ENCODE measurements at places on chromosomes 5 and 9.

GRCh38 chr5:15502208-15502607, 2.2 kb downstream of the FBXL7 start:
- no peak for DNase-seq

DNA sequence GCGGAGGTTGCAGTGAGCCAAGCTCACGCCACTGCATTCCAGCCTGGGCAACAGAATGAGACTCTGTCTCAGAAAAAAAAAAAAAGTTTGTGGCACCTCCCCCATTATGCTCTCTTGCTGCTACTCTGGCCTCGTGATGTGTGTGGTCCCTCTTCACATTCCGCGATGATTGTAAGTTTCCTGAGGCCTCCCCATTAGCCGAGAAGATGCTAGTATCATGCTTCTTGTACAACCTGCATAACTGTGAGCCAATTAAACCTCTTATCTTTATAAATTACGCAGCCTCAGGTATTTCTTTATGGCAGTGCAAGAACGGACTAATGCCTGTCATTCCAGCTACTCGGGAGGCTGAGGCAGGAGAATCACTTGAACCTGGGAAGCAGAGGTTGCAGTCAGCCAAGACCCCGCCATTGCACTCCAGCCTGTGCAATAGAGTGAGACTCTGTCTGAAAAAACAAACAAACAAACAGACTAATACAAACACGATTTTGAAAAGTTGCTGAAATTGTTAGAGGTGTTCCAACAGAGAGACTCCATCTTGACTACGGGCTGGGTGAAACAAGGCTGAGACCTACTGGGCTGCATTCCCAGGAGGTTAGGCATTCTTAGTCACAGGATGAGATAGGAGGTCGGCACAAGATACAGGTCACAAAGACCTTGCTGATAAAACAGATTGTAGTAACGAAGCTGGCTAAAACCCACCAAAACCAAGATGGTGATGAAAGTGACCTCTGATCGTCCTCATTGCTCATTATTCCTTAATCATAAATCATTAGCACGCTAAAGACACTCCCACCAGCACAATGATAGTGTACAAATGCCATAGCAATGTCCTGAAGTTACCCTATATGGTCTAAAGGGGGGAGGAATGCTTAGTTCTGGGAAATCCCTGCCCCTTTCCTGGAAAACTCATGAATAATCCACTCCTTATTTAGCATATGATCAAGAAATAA, 8.3 kb upstream of the AFF4 start:
- DNase-seq: no peak

DNA sequence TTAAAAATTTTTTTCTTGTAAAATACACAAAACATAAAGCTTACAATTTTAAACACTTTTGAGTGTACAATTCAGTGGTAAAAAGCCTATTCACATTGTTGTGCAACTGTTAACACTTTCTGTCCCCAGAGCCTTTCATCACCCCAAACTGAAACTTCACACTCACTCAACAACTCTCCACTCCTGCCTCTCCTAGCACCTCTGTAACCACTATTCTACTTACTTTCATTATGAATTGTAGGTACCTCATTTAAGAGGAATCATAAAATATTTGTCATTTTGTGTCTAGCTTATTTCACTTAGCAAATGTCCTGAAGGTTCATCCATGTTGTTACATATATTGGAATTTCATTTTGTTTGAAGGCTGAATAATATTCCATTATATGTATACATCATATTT, 4.3 kb upstream of the ZNF510 start:
- DNase-seq: no peak

DNA sequence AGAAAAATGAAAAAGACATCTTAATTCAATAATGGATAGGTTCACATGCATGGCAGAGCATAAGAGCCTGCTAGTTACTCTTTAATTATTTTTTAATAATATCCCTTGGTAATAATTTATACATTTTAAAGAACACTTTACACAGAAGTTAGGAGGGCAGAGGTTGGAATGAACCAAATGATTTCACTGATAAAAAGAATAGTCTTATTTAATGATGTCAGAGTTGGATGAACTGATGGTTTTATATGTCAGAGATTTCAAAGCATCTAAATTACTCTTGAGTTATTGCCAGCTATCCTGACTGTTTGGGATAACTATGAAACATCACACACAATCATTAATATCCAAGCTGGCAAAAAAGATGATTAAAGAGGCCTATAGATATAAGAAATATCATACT, 244.8 kb downstream of the CSNK1G3 start:
- no peak for DNase-seq

DNA sequence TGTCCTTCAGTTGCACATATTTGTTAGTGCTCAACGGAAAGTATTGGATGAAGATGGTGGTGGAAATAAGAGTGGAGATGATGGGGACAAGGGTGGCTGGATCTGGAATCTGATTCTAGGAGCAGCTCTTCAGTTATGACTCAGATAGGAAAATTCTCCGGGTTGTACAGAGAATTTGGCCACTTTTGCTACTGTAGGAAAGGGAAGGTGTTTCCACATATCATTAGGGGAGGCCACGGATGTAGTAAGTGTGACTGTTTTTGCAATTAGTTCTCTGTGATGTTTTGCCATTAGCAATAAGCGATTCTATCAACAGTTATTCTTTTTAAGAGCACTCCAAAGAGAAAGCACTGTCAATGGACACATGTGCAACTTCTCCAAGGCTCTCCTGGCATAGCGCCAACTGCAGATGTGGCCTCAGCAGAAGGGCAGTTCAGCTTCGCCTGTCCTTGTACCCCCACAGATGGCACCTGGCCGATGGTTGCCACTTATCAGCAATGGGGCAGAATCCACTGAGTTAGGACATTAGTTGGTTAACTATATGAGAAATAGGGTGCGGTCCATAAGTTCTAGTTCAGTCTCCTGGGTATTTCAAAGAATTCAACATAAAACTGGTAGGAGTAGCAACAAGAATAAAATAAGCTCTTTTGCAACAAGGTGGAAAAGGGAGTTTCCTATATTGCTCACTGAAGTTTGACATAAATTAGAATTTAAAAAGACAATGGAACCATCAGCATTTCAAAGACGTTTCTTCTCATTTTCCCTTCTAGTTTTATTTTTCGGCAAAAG, 96.3 kb downstream of the ARSB start:
- DNase-seq: no peak

DNA sequence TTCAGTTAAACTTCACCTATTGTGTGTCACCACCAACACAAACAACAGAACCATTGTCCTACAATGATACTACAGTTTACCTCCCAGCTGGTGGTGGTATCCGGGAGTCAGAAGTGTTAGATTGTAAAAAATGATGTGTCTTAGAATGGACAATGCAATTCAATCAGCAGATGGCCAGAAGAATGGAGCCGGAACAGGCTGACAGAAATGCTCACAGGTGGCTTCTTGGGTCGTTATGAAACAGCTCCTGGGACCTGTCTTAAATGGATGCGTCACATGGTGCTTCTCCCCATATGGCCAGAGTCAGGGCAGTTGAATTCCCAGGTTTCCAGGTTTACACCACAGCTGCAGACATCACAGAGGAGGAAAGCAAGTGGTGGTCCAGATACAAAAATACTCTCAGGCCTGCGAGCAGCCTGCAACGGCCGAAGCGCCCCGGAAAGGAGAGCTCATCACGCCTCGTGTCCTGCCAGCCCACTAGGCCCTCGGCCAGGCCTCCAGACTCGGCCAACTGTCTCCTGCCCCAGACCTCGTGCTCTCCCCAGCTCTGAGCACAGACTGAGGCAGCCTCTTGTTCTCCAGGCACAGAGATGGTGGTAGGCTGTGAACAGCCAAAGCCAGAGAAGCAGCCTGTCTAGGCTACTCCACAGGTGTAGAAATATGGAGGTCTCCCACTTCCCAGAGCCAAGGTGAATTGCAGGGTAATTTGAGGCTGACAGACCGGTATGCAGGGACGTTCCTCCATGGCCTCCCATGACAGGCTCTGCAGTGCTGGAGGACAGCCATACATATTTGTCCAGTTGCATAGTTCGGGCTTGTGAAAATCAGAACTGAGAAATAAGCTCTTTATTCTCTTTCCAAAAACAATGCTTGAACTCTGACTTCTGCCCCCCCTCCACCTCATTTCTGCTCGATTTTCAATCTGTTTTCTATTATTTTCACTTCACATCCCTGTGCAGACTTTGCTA, 98.5 kb upstream of the SPATA31C2 start:
- DNase-seq: no peak

GRCh38 chr9:16030528-16031185, 477.8 kb downstream of the CCDC171 start:
- no peak for DNase-seq

DNA sequence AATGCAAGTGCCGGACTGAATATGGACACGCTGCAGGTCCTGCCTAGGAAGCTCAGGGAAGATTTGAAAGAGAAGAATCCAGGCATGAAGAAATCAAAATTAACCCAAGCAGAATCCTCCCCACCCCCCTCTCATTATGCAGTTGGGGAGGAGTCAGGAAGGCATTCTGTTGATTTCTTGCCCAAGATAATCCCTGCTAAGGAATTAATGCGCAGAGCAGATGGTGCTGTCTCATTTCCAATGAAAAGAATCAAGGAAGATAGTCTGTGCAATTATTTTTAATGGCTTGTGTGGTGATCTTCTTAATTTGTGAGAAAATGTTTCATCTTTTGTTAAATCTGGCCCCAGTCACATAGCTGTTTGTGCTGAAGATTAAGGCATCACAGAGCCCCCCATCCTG, 145.0 kb downstream of the ZNF462 start:
- no peak for DNase-seq

- no peak for DNase-seq
Observed at GRCh38 chr9:83599071-83599470, 23.9 kb upstream of the IDNK start.

DNA sequence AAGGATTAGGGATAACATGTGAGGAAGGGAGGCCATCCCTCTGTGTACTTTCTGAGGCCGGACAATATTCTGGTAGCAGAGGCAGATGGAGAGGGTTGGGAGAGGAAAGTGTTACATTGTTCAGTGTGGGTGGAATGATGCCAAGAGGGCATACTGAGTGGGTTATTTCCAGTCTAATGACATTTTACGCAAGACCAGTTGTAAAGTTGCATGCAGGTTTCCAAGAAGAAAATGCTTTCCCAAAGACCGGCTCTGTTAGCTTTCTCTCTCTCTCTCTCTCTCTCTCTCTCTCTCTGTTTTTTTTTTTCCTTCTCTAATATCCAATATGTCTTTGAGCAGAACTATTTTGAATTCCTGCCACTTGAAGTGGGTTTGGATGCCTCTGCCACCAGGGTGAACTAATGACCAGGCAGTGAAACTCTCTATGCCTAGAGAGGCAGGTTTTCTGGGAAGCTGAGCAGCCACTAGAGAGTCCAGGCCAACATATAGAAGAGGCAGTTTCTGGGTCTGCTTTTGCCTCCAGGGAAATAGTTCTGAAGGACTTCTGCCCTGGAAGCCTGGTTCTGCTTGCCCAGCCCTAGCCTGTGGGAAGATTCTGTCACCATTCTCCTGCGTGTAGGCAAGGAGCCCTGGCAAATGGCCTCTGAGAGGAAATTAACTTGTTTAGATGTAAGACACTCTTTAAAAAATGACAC, 24.4 kb upstream of the ZNF366 start:
- no peak for DNase-seq

DNA sequence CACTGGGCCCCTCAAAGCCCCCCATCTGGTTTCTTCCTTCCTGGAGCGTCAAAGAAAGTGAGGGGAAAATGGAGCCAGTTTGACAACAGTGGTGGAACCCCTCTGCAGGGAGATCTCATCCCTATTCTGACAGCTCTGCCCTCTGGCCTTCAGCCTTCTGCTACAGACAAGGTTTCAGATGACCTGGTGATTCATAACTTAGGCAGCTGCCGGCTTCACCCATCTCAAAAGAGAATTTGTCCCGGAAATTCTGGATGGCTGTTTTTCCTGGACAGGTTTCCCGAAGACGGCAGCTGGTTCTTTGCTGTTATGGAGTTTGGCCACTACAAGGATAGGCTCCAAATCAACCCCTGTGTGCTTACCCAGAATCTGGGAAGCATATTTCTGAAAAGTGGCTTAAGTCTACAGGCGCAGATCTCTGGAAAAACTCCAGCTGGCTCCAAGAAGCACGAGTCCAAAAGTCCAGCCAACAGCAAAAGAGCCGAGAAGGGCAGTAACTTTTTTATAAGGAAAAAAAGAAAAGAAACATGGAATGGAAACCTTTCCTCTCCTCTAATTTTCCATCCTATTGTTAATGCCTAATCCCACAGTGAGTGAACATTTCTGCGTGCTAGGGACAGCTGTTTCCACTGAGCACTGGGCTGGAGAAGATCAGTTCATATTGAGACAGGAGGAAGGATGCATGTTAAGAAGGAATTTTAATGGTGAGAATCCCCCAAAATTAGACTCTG, 54.5 kb downstream of the ZNF366 start:
- no peak for DNase-seq

- no peak for DNase-seq
Observed at GRCh38 chr9:12863618-12864017, 88.8 kb downstream of the LURAP1L start.

GRCh38 chr5:17398431-17398830, 99.6 kb upstream of the TAF11L2 start:
- DNase-seq: no peak

GRCh38 chr5:132480893-132481595, 9.5 kb downstream of the IRF1 start:
- DNase-seq: no peak

GRCh38 chr9:126700903-126701812, 87.4 kb downstream of the LMX1B start:
- no peak for DNase-seq

- DNase-seq: no peak
Observed at GRCh38 chr5:157718519-157718918, 12.7 kb upstream of the THG1L start.

DNA sequence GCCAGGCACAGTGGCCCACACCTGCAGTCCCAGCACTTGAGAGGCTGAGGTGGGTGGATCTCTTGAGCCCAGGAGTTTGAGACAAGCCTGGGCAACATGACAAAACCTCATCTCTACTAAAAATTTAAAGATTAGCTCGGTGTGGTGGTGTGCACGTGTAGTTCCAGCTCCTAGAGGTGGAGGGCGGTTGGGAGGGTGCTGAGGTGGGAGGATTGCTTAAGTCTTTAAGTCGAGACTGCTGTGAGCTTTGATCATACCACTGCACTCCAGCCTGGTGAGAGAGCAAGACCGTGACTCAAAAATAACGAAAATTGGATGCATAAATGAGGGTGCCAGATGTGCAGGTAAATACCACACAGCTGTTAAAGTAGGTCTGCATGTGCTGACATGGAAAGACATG, 39.3 kb upstream of the TDRD7 start:
- DNase-seq: no peak

GRCh38 chr9:2354856-2355696, 266.5 kb upstream of the VLDLR start:
- DNase-seq: no peak

- no peak for DNase-seq
Observed at GRCh38 chr5:116885825-116886224, 311.2 kb upstream of the SEMA6A start.

DNA sequence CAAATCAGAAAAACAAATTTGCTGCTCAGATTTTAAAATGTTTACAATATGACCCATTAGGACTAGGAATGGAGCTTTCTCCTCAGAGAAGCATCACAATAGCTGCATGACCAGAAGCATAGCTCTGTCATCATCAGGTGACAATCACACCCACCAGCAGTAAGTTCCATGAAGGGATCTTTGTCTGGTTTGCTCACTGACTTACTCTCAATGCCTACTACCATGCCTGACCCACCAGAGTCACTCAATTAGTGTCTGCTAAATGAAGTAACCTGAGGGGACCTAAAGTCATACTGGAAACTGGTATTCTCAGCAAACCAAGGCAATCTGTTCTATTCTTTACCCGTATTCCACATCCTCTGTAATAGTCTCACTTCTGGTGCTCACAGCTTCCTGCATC, 7.7 kb downstream of the ERMP1 start:
- no peak for DNase-seq

Measured in stimulated activated CD8-positive, alpha-beta memory T cell treated with anti-CD3 and anti-CD28 coated beads, Interleukin-7, amount 100 ng/mL, for 1 hour (primary cell).